ENCODE measurements at places on chromosomes 4 and X.

- no peak for DNase-seq
Measured at GRCh38 chr4:137090951-137091350, 441.3 kb downstream of the PCDH18 start.

- DNase-seq, result no peak
Measured at GRCh38 chr4:87974856-87975462, 555 bp upstream of the SPP1 start.

DNA sequence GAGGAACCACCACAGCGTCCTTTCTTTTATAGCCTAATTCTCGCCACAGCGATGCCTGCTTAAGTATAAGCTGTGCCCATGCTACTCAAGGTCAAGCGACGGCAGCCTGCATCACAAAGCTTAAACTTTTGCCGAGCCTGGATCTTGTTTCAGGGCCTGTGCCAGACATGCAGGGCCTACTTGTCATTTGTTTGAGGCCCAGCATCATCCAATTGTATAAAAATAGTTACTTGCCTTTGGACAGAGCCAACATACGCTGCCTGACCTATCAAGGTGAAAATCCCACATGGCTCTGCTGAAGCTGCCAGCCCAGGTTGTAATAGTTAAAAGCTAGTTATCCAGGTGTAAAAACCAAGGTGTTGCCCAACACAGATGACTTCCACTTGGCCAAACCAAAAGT lies 107.1 kb downstream of the TMEM131L start:
- DNase-seq, result no peak

- DNase-seq, result no peak
Measured at GRCh38 chrX:1516596-1517104, 20.3 kb downstream of the P2RY8 start.

DNA sequence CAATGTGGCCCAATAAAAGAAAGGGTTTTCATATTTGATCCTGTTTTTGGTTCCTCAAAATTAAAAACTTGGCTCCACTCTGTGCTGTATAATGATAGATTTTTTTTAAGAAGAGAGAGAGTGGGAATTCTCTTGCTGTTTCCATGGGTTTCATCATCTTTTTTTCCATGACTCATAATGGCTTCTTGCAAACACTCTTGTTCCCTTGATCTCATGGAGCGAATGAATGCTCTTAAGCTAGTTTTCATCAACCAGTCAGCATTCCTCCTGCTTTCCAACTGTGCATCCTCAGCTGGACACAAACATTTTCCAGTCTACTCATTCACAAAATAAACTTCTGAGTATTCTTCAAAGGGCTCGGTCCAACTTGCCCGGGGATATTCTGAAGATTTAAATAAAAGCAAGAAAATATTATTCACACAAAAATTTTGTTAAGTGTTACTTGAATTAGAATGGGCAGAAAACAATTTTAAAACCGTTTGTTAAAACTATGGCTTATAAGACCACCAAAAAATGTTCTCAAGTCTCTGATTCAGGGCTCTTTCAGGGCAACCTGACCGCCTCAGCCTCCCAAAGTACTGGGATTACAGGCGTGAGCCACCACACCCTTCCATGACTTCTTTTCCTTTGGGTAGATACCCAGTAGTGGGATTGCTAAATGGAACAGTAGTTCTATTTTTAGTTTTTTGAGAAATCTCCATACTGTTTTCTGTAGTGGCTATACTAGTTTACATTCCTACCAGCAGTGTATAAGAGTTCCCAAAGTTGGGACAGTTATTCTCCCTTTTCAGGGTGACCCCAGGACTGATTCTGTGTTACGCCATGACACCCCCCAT lies 64.7 kb downstream of the TMEM156 start:
- no peak for DNase-seq

- DNase-seq, result no peak
Measured at GRCh38 chr4:38532908-38533499, 131.0 kb upstream of the KLF3 start.

All from NCI-H1417 (cell line).